ENCODE measurements at places on chromosomes 12 and 14. TPM values are rescaled to one million over a fixed set of nuclear protein-coding genes. Genes with fewer than 3 reads are reported as not detected.

PROX2 gene
- not detected for total RNA-seq

SMOC1 gene
- total RNA-seq, result not detected

MSRB3 gene
- total RNA-seq, result 31.5 TPM

TCTN2 gene
- 4.6 TPM for total RNA-seq

PCED1B gene
- 1.1 TPM for total RNA-seq

ABCD4 gene
- total RNA-seq, result 48.8 TPM

GON7 gene
- total RNA-seq, result 27.7 TPM

APOF gene
- not detected for total RNA-seq

PLCZ1 gene
- under 0.01 TPM for total RNA-seq

RDH12 gene
- not detected for total RNA-seq

KCNMB4 gene
- 3.9 TPM for total RNA-seq

MYL6B gene
- total RNA-seq, result 81.5 TPM

BDKRB1 gene
- total RNA-seq, result 0.30 TPM

LUM gene
- 2.3 TPM for total RNA-seq

NELL2 gene
- total RNA-seq, result under 0.01 TPM

CATSPERB gene
- not detected for total RNA-seq

HNF1A gene
- not detected for total RNA-seq

All from epithelial cell of umbilical artery (primary cell).